ENCODE measurements at places on chromosomes 3 and 15.

GRCh38 chr3:46706771-46707582 is 5.8 kb downstream of the TMIE start:
- DNase-seq = no peak

DNA sequence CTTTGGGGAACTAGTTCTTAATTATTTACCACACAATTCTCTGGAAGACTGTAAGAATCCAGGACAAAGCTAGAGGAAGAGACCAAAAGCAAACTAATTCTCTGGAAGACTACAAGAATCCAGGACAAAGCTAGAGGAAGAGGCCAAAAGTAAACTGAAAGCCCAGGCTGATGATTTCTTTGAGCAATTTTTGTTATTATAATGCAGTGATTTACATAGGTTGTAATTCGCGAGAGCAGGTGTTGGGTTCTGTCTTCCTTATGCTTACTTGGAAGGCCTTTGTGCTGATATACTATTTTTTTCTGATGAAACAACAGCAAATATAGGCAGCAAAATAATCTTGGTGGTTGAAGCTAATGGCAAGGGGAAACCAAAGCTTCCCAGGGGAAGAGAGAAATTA is 5.2 kb downstream of the SPTSSB start:
- no peak for DNase-seq

DNA sequence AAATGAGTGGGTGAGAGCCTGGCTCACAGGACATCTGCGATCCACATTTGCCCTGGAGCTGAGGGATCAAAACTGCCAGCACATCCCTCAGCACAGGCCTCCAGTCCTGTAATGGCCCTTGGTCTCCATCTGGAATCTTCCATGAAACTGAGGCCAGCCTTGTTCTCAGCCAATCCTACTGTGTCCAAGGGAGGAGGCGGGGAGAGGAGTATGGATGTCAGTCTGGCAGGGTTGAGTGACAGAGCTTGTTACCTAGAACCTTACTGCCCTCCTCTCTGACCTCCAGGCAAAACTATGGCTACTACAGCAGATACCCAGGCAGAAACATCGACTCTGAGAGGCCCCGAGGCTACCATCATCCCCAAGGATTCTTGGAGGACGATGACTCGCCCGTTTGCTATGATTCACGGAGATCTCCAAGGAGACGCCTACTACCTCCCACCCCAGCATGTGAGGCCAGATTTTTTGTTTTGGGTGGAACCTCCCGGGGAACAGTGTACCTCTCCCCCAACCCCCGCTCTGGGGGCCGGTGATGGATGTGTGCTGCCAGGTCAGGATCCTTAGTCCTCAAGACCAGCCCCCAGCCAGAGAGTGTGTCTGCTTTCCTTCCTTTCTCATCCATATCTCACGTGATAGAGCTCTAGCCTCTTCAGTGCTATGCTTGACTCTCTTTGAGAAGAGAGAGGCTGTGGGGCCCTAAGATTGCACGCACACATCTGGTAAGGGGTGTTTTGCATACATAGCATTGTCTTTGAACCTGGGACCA is 41.3 kb downstream of the CHDH start:
- DNase-seq = no peak

GRCh38 chr3:72529081-72529480 is 319.2 kb downstream of the SHQ1 start:
- DNase-seq = no peak

DNA sequence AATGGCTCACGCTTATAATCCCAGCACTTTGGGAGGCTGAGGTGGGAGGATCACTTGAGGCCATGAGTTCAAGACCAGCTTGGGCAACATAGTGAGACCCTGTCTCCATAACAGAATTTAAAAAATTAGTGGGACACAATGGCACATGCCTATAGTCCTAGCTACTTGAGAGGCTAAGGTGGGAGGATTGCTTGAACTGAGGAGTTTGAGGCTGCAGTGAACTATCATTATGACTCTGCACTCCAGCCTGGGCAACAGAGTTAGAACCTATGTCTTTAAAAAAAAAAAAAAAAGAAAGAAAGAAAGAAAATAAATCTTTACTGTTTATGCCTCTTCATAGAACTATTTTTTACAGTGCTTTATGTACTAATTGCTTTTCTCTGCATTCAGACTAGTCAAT is 84.6 kb upstream of the LMOD3 start:
- DNase-seq = no peak

All from type B pancreatic cell (in vitro differentiated cells).